NCI-H2227 treated with DMSO at 0.1 percent for 48 hours (cell line): ENCODE measurements at places on chromosomes 13 and 19.
A peak's percentile ranks its signal among the peaks of the same experiment; 100 is the strongest.

- DNase-seq, result peak; percentile 1
Measured at GRCh38 chr13:49370371-49370770, 73.5 kb downstream of the CAB39L start.

GRCh38 chr13:40439928-40440327, 226.5 kb downstream of the FOXO1 start:
- DNase-seq, result no peak

DNA sequence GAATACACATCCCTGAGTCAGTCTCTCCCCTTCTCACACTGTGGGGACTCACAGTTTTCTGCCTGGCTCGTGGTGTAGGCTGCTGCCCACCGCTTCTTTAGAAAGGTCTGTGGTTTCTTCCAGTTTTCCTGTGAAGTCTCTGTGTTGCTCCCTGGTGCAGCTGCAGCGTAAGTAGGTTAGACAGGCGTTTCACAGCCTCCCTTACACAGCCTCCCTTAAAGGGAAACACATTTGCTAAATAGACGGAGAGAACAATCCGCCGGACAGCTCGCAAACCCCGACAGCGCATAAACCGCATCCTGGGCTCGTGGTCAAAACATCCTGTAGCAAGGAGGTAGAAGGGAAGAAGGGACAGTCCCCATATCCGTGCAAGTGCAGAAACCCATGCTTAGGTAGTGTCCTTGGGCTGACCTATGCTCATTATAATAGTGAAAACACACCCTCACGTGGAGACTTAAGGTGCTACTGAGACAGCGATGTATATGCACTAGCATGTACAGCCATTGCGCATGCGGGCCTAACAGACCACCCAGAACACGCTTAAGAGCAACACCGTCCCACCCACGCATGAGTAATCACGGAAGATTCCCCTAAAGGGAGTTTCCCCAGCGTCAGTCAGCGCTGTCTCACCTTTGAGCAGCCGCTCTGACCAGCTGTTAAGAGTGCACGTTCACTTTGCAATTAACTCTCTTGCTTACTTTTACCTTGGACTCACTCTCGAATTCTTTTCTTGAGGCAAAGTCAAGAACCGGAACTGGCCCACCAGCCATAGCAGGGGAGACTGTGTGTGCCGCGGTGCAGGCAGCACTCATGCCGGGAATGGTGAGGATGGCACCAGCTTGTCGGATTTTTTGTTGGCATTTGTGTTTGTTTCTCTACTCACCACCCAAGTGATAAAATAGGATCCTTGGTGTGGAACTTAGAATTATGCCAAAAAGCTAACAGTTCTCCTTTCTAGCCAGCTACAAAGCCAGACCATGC, 16.6 kb downstream of the SIGLEC8 start:
- no peak for DNase-seq

GRCh38 chr13:95660981-95661581, 15.9 kb upstream of the DNAJC3 start:
- DNase-seq, result peak; percentile 0

DNA sequence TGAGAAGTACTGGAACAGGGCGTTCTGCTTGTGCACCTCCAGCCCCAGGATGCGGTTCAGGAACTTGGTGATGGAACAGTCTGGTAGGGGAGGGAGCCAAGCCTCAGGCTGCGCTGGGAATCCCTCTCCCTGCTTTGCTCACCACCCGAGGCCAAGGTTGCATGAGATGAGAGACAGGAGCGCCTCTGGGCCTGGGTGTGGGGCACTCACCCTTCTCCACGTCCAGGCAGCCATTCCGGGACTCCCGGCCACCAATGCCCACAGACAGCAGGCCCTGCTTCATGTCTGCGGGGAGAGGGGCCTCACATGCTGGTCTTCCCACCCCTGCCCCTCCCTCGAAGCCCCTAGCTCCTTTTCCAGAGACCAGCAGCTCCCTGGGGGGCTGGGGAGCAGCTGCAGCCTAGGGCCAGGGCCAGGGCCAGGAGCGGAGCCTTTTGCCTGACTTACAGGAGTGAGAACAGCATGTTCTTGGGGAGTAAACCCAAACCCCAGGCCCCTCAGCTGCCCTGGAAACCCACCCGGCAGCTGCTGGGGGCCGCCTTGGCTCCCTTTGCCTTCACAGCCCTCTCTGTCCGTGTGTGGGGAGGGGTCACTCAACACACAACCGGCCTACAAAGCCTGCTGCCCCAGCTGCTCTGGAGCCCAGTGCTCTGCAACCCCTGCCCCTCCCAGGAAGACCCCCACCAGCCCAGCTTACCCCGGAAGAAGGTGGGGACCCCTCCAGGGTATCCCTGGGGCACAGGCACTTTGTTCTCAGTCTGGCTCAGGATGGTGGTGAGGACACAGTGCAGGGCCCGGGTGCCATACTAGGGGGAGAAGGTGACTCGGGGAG, 7.2 kb downstream of the GPX4 start:
- no peak for DNase-seq

- DNase-seq, result no peak
Measured at GRCh38 chr13:30025351-30025750, 174.9 kb upstream of the UBL3 start.

- DNase-seq, result peak; percentile 45
Measured at GRCh38 chr13:60627071-60627686, 230.2 kb downstream of the TDRD3 start.

GRCh38 chr19:10718205-10719196, 622 bp downstream of the DNM2 start:
- no peak for DNase-seq

DNA sequence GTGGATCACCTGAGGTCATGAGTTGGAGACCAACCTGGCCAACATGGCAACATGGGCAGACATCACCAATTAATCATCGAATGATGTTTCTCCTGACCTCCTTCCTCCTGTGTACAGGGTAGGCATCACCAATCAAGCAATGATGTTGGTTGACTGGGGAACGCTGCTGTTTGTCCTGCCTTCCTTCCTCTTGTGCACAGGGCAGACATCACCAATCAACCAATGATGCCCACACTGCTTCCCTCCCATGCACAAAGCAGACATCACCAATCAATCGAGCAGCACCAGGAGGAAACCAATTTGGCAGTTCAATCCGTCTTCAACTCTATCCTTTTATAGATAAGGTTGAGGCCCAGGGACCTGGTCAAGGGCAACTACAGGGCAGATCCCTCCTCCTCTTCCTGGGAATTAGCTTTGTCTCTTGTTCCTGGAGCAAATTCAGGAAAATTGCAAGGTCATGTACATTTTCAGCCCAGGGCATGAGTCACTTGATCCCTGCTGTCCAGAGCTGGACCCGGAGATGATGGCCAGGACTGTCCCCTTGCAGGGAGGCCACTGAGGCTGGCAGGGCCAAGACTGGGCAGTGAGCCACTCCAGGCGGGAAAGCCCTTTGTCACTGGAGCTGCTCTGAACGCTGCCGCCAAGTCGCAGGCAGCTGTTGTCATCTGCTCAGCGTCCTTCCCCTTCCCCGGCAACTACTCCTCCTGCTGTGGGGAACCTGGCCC, 5.3 kb upstream of the CSNK1G2 start:
- no peak for DNase-seq

DNA sequence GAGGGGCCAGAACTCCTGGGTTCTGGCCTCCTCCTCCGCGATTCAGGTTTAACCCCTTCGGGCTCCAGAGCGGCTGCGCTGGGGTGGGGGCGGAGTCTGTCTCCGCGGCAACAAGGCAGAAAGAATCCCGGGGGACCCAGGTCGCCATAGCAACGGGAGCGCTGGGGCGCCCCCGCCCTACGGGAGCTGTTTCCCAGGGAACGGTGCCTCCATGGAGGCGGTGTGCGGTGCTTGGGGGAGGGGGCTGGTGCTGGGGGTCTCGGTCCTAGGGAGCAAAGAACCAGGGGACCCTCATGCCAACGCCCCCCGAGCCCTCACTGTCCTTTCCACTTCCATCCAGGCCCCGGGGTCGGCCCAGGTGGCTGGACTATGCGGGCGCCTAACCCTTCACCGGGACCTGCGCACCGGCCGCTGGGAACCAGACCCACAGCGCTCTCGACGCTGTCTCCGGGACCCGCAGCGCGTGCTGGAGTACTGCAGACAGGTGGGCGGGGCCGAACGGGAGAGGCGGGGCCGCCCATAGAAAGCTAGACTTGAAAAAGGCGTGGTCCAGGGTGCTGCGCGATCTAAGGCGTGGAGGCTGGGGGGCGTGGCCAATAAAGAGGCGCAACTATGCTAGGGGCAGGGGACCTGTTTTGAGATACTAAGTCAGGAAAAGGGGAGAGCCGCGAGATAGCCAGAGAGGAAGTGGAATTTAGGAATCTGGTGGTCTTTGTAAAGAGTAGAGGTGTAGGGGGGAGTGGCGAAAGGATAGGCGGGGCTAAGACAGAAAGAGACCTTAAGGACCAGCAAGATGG, 1.2 kb downstream of the APLP1 start:
- peak; percentile 100 for DNase-seq

GRCh38 chr19:57319869-57320179, 448 bp upstream of the ZNF543 start:
- DNase-seq, result no peak

DNA sequence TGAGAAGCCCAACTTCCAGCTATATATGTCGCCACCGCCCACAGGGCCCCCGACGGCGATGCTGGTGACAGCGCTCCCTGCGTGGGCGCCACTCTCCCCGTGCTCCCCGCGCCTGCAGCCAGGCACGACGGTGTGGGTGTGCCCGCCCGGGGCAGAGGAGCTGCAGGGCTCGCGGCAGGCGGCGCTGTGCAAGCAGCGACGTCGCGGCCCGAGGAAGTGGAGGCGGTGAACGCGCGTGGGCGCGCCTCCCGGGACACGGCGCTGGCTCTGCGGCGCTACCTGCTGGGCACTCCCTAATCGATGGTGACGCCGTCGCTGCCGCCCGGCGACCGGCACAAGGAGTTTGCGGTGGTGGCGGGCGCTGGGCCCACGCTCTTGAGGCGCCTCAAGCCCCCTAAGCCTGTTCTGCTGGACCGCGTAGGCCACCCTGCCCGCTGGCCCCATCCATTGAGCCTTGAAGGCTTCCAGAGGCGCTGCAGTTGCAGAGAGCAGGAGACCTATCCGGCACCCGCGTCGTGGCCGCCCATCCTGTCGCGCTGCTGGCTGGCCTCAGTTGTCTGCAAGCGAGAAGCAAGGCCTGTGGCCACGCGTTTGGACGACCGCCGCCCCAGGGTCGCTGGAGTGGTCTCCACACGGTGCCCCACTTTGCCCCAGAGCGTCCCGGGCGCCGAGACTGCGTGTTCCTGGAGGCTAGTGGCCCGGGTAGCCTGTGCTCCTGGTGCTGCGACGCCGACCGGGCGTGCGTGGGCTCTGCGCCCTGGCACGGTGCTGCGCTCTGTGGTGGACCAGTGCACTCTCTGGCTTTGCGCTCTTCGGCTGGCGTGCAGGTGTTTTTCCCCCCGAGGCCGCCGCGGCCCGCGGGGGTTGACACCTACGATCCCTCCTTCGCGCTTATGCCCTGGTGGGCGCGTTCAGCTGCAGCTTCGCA, 23.1 kb downstream of the LRFN3 start:
- peak; percentile 32 for DNase-seq

- DNase-seq, result no peak
Measured at GRCh38 chr19:16654140-16654539, 5.8 kb downstream of the SMIM7 start.

DNA sequence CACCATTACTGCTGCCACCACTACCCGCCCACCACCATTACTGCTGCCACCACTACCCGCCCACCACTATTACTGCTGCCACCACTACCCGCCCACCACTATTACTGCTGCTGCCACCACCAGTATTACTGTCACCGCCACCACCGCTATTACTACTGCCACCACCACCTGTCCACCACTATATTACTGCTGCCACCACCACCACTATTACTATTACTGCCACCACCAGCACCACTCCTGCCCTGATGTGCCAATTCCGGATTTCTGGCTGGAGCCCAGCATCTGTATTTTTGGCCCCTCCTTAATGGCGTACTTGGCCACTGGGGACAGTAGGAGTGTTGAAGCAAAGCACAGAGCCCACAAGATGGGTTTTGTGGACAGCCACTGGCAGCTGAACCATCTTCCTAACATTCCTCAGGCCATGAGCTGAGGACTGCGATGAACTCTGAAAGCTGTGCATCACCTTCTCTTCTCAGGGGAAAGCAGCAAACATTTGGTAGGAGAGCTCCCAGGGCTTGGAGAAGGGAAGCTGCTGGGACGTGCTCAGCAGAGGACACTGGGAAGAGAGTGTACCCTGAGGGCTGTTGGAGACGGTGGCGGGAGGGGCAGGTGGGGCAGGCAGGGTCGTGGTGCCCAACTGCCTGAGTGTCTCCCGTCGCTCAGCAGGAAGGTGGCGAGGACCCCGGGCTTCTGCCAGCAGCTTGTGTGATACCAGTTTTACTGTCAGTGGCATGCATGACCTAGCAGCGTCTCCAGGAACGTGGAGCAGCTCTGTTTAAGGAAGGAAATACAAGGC, 23.0 kb downstream of the CUL4A start:
- DNase-seq, result no peak

DNA sequence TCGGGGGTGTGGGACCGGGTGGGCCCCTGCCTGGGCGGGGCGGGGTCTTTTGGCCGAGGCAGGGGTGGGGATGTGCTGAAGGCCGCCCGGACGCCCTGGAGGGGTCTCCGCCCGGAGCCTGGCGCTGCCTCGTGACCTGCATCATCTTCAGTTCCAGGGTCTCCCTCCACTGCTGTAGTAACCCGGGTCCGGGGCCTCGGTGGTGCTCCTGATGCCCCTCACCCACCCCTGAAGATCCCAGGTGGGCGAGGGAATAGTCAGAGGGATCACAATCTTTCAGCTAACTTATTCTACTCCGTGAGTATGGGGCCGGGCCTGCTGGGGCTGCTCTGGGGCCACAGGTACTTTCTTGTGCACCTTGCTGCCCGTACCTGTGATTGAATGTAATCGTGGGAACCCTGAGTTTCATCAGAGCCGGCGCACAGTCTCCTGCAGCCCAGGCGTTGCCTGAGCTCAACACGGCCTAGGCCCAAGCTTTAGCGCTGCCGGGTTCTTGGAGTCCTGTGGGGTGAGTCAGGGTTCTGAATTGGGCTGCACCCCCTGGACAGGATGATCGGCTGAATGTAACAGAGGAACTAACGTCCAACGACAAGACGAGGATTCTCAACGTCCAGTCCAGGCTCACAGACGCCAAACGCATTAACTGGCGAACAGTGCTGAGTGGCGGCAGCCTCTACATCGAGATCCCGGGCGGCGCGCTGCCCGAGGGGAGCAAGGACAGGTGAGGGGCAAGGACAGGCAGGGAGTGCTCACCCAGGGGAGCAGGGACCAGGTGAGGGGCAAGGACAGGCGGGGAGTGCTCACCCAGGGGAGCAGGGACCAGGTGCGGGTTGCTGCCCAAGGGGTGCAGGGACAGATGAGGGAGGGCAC, 10.5 kb downstream of the PEAK3 start:
- DNase-seq, result no peak

- DNase-seq, result no peak
Measured at GRCh38 chr19:34363930-34364329, 1.1 kb upstream of the GPI start.

- DNase-seq, result no peak
Measured at GRCh38 chr19:50720921-50721381, 1.3 kb upstream of the SHANK1 start.

DNA sequence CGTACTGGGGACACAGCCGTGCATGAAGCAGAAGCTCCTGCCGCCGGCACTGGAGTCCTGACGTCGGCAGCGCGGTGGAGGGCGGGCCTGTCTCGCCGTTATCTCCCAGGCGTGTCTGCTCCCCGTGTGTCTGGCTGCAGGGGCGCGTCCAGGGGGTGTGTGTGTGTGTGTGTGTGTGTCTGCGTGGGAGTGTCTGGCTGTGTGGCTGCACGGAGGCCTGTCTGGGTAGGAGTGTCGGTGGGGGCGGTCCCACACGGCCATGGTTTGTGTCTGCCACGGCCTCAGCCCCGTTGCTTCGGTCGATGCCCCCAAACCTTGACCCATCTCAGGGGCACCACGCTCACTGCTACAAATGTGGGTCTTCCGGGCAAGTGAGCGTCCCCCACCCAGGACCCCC, 18.3 kb downstream of the ARID3A start:
- DNase-seq, result peak; percentile 29

- peak; percentile 63 for DNase-seq
Measured at GRCh38 chr13:93227280-93227877, 772 bp downstream of the GPC6 start.
